ENCODE measurements at places on chromosomes 6 and 20.

GRCh38 chr20:1443085-1443484 lies 23.6 kb downstream of the NSFL1C start:
- DNase-seq: no peak

- DNase-seq: no peak
Observed at GRCh38 chr20:1269235-1269634, 3.1 kb downstream of the SNPH start.

DNA sequence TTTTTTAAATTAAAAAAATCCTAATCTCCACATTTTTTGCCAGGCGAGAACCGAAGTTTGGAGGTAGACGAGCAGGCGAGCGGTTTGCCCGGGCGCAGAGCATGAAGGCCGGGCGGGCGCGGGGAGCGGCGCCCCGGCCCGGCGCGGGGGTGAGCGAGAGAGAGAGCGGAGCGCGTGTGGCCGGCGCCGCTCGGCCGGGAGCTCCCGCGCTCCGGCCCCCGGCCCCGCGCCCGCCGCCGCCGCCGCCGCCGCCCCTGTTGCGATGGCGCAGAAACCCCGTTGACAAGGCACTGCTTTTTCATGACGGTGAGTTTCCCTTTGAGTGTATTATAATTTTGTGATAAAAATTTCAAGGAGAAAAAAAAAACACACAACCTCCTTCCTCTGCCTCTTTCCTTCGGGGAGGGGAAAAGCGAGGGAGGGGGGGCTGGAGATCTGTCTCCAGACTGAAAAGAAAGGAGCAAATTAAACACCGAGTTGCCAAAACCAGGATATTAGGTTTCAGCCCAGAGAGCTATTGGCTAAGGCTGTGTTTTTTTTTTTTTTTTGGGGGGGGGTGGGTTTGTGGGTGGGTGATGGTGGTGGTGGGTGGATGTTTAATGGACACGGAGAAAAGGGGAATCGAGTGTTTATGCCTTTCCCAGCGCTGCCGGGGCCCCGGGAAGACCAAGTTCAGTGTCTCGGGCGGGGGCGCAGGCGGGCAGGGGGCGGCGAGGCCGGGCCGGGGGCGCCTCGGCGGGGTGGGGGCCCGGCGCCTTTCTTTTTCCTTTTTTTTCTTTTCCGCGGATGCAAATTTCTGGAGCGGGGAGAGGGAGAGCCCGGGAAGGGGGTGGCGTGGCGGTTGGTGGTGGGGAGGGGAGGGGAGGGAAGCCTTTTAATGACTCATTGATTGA lies at the start of gene BICRAL:
Gene BICRAL (plus strand): TSS at position 257 of the 893 bp plus-strand sequence. CDS start 39,971 bp downstream, outside the sequence.
- DNase-seq: peak; percentile 44

GRCh38 chr20:15011631-15012030 lies 674.2 kb upstream of the FLRT3 start:
- DNase-seq: no peak

DNA sequence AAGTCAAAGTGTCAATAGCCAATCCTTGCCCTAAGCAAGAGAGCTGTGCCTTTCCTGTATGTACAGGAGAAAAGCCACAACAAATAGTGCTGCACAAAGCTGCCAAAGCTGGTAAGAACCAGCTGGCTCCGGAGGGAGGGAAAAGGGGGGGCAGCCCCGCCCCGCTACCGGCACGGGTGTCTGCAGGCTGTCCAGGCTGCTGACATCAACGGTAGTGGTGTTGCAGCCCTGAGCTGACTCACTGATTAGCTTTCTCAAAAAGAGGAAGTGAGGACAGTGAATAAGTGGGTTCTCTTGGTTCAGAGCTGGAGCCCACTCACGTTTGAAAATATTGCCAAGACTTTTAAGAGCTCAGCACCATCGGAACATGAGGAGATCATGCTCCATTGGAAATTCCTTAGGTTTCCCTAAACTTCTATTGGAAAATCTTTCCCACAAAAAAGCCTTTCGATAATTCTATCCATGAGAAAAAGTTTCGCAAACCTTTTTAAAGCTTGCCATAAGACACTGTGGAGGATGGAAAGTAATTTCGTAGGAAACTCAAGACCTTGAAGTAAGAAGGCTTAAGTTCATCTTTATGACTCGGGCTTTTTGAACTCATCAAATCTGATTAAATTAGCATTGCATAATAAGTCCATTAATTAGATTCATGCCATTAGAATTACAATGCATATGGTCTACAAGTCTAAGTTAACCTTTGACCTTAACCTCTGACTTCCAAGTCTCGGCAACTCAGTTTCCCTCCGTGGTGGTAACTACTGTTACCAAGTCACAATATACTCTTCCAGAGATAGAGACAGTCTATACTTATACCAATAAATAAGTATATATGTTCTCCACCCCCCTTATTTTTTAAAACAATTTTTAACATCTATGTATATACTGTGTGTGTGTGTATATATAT lies 67.0 kb downstream of the TNFRSF21 start:
- peak; percentile 98 for DNase-seq

- no peak for DNase-seq
Observed at GRCh38 chr6:126625019-126625418, 285.1 kb downstream of the CENPW start.

- DNase-seq: no peak
Observed at GRCh38 chr6:84860920-84861319, 96.5 kb upstream of the TBX18 start.

DNA sequence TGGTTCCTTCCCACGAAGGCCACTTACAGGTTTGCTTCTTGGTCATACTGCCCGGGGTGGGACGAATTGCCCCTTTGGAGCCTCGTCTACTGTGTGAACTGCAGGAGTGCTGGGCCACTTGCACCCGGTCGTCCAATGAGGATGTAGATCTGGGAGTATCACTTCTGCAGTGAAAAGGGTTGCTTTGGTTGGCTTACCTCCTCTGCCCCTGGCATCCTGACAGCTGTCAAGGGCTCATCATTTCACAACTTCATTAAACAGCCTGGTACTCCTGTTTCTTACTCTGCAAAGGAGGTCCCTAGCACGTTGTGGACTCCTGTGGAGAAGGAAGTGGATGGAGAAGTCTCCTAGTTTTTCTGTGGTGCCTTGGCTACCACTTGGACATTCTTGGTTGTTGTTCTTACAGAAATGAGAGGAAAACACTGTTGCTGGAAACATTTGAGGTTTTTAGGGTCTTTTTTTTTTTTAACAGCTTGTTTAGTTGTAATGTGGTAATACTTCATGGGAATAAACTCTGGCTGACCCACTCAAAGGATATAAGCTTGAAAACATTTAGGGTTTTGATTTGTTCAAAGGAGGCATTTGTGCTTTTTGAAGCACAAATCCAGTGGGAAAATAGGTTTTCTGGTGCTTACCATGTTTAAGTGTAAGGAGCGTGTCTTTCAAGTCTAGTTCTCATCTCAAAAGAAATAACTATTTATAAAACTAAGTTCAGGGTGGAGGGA lies 60.7 kb downstream of the AKAP12 start:
- no peak for DNase-seq

DNA sequence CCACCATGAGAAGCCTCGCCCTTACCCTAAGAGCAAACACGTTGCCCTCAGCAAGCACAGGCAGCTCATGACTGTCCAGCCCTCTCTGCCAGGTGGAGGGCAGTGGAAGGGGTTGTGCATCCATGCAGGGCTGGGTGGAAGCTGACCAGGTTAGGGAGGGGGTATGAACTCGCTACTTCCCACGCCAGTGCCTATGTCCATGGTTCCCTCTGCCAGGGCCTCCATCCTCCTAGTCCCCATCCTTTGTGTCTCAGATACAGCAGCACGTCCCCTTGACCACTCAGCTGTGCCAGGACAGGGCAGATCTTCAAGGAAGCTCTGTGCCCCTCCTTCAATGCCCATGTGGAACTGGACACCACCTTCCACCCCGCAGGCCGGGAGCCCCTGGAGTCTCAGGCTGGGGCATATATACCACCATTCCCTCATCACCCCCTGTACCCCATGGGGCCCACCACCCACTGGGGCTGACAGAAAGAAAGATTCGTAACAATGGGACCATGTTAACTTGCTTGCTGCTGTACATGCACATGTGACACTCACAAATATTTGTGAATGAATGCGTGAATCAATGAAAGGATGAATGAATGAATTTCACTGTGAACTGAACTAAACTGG lies 90.7 kb downstream of the ANKRD60 start:
- DNase-seq: no peak

- DNase-seq: no peak
Observed at GRCh38 chr6:21740376-21741124, 147.0 kb downstream of the SOX4 start.

GRCh38 chr6:1318036-1318435 lies 6.1 kb downstream of the FOXQ1 start:
- DNase-seq: no peak

DNA sequence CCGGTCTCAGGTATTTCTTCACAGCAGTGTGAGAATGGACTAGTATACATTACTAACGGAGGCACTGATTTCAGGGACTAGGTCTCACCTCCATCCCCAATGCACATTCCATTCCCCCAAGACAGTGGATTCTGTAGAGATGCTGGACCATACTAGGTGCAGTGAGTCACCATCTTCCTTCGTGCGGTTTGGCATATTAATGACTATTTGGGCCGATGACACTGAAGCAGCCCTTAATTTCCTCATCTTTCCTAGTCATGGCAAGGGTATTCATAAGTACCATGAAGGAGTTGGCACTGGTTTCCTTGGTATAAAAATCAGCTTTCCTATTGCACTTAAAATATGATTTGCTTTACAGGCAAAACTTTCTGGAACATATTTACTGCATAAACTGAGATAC lies 121.4 kb upstream of the TRAF3IP2 start:
- no peak for DNase-seq

DNA sequence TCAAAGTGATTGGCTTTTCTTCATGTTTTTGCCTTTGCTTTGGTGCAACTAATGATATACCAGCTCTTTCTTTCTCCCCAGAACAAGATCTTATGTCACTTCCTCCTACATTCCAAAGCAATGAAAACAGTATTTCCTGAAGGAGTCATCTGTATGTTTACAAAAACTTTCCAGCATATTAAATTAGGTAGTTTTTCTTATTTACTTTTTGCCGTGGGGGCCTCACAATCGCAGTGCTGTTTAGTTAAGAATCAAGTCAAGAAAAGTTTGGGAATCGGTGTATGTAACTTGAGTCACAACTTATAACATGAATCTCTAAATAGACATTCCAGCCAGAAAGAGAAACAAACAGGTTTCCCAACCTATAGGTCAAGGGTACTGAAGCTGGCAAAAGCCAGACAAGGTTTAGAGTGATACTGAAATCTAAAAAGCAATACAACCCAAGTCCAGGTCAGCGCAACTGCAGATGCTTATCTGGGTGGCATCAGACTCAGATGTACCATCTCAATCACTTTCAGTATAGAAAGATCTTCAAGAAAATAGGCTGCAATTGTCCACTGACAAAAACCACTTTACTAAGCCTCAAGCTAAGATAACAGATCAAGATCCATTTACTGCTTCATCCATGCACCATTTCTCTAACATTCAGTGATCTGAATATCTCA lies 63.6 kb downstream of the IPCEF1 start:
- no peak for DNase-seq

DNA sequence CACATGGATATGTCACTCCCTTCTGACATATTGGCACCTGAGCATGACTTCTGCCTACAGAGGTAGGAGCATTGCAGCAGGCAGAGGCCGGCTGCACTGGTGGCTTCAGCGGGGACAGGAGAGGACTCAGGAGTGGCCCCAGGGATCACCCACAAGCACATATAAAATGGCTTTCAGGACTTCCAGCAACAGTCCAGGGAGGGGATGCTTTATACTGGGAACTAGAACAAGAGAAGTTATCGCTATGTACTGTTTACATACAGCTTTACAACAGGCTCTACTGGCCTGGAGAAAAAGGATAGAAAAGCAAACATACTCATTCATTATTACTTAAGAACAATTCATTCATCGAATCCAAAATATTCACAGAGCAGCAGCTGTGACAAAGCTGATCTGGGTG lies 337.8 kb downstream of the THBS2 start:
- DNase-seq: no peak

GRCh38 chr6:31541059-31541657 lies 645 bp downstream of the DDX39B start:
- DNase-seq: peak; percentile 85

- DNase-seq: no peak
Observed at GRCh38 chr6:44676246-44676790, 288.8 kb downstream of the CDC5L start.
